GF-D8 (cell line): ENCODE measurements at places on chromosomes 11 and 22.

GRCh38 chr22:44975427-44976262 lies 34.2 kb downstream of the PHF21B start:
- DNase-seq, result peak; percentile 22

GRCh38 chr11:117966908-117967307 lies 19.3 kb upstream of the IL10RA start:
- no peak for DNase-seq

- no peak for DNase-seq
Measured at GRCh38 chr11:65709661-65710060, 2.4 kb upstream of the KAT5 start.

GRCh38 chr11:17568944-17569343 lies 21.9 kb downstream of the OTOG start:
- no peak for DNase-seq

- DNase-seq, result no peak
Measured at GRCh38 chr11:95661162-95661561, 128.4 kb downstream of the FAM76B start.

GRCh38 chr22:47433627-47434026 lies 671.2 kb downstream of the TBC1D22A start:
- DNase-seq, result no peak

DNA sequence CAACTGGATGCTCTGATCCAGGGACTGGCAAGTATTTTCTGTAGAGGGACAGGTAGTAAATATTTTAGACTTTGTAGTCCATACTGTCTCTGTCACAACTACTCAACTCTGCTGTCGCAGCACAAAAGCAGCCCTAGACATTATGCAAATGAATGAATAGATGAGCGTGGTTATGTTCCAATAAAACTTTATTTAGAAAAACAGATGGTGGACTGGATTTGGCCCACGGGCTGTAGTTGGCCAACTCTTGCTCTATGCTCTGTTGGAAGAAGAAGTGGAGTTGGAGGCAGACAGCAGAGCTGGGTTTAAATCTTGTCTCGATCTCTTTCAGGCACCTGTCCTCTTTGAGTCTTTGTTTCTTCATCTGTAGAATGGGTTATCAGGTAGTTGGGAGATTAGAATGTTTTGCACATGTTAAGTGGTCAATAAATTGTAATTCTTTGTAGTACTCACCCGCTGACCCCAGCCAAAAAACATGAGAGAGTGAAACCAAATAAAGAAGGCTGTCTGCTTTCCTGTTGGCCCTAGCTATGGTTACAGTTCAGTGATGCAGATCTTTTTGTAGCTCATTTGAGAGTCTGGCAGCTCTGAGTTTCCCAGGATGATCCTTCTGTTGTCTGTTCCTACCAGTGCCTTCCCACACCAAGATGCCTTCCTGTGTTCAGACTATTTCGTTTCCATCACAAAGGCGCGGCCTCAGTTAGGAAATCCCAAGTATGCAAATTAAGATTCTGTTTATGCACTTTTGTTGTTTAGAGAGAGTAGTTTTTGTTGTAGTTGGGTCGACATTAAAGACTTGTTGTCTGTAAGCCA lies 198.1 kb upstream of the SEZ6L start:
- no peak for DNase-seq

GRCh38 chr11:118084247-118084646 lies 2.5 kb downstream of the SMIM35 start:
- DNase-seq, result peak; percentile 99

DNA sequence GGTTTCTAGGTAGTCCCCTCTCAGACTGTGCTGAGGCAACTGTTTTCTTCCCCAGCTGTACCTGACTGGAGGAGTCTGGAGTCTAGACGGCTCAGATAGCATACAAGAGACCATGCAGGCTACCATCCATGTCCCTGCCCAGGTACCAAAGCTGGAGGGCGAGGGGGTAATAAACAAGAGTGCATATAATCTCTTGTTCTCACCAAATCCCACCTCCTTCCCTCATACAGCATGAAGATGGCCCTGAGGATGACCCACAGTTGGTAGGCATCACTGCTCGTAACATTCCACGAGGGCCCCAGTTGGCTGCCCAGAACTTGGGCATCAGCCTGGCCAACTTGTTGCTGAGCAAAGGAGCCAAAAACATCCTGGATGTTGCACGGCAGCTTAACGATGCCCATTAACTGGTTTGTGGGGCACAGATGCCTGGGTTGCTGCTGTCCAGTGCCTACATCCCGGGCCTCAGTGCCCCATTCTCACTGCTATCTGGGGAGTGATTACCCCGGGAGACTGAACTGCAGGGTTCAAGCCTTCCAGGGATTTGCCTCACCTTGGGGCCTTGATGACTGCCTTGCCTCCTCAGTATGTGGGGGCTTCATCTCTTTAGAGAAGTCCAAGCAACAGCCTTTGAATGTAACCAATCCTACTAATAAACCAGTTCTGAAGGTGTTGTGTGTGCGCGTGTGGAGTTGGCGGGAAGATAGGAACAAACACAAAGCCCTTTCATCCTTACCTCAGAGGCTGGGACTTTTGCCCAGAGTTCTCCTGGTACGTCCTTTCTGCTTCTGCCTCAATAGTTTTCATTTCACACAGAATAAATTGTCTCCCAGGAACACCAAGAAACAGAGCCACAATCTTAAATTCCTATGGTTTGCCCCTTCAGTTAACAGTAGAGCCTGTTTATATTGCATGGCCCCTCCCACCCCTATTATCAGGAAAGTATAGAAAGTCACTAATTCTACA lies 8.5 kb downstream of the HMBS start:
- DNase-seq, result no peak

GRCh38 chr11:86931548-86932258 lies 23.5 kb downstream of the FZD4 start:
- DNase-seq, result no peak

DNA sequence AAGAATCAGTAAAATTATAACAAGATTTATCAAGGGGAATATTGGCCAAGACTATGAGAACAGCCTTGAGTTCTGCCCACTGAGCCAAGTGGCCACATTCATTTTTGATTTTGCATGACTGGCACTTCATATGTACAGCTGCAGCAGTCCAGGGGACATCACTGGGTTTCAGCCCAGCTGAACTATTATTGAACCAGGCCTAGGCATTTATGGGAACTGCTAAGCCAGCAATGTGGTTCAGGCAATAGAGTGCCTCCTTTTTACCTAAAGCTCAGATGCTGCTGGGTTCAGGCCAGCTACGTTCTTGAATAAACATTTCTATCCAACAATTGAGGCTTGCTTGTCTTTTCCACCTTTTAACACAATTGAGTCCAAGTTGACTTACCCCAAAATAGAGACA lies 196.9 kb downstream of the MSANTD4 start:
- DNase-seq, result no peak

- no peak for DNase-seq
Measured at GRCh38 chr11:46010100-46010499, 87.6 kb downstream of the LARGE2 start.

- DNase-seq, result peak; percentile 61
Measured at GRCh38 chr22:46052801-46053562, 76.0 kb upstream of the WNT7B start.

DNA sequence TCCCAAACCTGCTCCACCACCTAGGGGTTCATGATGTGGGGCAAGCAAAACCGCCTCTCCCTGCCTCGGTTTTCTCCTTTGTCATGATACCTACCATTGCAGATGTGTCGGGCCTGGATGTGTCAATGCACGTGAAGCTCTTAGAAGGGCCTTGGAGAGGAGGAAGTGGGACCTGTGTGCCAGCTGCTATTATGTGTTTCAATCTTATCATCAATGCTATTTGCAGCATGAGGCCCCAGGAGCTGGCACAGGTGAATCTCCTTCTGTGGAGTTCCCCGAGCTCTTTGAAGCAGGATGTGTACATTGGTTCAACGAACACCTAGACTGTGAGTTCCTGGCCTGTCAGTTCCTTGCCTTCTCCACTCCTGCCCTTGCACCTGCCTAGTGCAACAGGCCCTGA lies 331.6 kb downstream of the CTTN start:
- DNase-seq, result no peak

- no peak for DNase-seq
Measured at GRCh38 chr11:121615501-121615900, 162.7 kb upstream of the SORL1-AS1 start.

GRCh38 chr22:35446365-35446764 lies 46.4 kb downstream of the MCM5 start:
- DNase-seq, result no peak
